NCI-H1436 (cell line): ENCODE measurements at places on chromosomes 2 and 18.

DNA sequence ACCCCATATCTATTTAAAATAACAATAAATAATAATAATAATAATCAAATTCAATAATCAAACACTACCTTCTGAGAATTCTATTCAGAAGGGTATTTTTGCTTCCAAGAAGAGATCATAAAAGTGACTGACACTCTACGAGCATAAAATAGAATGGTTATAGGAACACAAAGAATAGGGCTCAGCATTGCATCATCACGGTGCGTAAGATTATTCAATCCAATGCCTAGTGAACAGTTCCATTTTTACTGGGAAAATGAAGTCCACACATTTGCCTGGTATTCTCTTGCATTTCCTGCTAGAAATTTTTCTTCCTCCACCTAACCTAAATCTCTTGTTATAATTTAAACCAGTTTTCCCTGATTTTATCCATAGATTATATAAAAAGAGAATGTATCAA, 55.8 kb downstream of the AP1S3 start:
- no peak for DNase-seq

- no peak for DNase-seq
Observed at GRCh38 chr2:218329027-218329825, 27.4 kb upstream of the CATIP start.

- DNase-seq, result no peak
Observed at GRCh38 chr18:46042571-46043123, 29.4 kb downstream of the PSTPIP2 start.

DNA sequence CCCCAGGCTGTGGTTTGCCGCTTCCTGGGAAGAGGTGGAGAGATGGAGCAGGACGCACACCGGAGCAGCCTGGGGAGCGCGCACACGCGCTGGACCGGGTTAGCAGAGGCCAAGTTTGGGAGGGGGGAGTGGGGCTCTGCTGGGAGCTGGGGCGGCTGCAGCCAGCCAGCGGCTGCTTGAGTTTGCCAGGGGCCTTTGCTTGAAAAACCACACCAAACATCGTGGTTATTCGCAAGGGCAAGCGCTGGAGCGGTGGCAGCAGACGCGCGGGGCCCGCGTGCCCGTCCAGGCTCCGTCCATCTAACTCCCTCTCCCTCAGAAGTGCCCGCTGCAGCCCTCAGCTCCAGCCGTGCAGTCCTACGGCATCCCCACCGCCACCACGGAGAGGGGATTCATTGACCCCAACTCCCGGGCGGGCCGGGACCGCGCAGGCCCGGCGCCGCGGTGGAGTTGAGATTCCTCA, 4.6 kb downstream of the PTGR3 start:
- DNase-seq, result no peak

- DNase-seq, result peak; percentile 20
Observed at GRCh38 chr2:234001380-234002160, 48.9 kb upstream of the SPP2 start.

- DNase-seq, result no peak
Observed at GRCh38 chr2:69734035-69734611, 7.8 kb upstream of the ANXA4 start.

DNA sequence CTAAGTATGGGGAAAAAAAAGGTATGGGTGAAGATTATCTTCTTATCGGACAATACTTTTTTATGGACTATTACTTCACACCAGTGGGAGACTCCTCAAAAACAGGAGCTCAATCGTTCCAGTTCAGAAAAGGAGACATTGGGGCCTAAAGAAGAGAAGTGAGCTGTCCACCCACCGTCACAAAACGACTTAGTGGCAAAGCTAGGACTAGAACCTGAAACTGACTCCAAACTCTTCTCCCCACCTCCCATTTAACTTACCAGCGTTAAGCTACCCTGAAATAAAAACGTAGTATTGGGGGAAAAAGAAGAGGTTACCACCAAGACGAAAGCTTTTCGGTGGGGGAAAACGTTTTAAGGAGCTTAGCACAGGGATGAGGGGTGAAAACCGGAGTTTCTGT, 503 bp downstream of the GTF3C3 start:
- no peak for DNase-seq

- peak; percentile 80 for DNase-seq
Observed at GRCh38 chr2:165469417-165469816, at the start of gene CSRNP3. TSS of gene CSRNP3 (plus strand) at chr2:165469698. CDS start at chr2:165595066, 125,368 bp downstream.

DNA sequence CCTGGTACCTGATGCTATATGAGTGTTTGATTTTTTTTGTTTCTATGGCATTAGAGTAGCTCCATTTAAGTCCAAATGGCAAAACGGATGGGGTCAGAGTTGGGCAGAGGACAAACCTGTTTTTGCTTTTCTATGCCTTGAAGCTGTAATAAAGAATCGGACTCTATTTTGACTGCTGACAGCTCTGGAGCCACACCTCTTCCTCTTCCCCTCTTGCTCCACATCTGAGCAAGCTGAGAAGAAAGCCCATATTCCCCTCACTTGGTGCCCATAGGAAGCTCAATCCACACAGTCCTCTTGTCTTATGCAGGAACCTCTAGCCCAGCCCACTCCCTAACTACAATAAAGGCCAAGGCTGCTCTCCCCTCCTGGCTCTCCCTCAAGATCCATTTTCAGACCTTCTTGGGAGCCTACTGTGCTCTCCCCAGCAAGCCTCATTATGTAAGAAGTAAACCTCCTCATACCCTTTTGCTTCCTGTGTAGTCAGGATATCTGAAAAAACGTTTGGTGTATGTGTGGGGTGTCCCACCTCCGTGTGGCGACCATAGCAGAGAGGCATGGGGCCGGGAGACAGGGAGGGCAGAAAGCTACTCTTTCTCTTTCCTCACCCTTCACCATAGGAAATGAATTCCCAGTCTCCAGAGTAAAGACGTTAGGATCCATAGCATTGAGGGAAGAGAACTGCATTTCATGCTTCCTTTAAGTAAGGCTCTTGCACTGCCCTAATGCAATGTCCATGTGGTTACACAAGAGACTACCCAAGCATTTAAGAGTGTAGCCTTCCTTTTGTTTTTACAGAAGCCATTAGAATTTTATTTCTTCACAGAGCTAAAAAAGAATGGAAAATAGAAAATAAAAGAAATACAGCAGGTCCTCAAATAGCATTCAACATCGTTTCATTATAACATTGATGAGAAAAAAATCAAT, 41.9 kb upstream of the RAPGEF4 start:
- DNase-seq, result no peak

- DNase-seq, result no peak
Observed at GRCh38 chr2:129330504-129330903, 649.0 kb upstream of the RAB6C start.

GRCh38 chr2:85584857-85585780, 888 bp downstream of the VAMP5 start:
- no peak for DNase-seq

- DNase-seq, result no peak
Observed at GRCh38 chr2:72917877-72918553, 696 bp downstream of the EMX1 start.

GRCh38 chr2:188369365-188369764, 77.7 kb downstream of the GULP1 start:
- peak; percentile 12 for DNase-seq

DNA sequence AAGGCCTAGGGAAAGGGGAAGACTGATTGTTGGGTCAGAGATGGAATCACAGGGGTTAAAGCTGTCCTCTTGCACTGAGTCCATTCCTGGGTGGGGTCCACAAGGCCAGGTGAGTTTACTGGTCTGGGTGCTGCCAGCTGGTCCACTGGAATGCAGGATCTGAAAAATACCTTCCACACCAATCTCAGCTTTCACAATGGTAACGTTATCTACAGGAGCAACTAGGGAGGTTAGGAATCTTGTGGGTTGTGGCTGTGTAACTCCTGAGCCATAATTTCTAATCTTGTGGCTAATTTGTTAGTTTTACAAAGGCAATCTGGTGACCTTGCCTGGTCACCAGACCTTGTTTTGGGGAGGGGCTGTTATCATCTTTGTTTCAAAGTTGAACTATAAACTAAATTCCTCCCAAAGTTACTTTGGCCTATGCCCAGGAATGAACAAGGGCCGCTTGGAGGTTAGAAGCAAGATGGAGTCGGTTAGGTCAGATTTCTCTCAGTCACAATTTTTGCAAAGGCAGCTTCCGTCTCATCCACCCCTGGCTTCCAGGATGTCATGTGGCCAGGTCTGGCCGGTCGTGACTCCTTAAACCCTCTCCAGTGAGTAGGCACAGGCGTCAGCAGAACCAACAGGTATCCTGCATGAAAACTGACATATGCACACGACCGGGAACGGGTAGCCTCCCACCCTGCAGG, 123.3 kb upstream of the SH3BP4 start:
- no peak for DNase-seq

- DNase-seq, result no peak
Observed at GRCh38 chr2:200350850-200351285, 44.4 kb downstream of the SPATS2L start.

GRCh38 chr2:128496700-128497099, 178.0 kb upstream of the HS6ST1 start:
- DNase-seq, result no peak

GRCh38 chr2:151664520-151664919, 69.8 kb downstream of the NEB start:
- DNase-seq, result no peak

- no peak for DNase-seq
Observed at GRCh38 chr18:12336171-12336613, 28.2 kb downstream of the TUBB6 start.

DNA sequence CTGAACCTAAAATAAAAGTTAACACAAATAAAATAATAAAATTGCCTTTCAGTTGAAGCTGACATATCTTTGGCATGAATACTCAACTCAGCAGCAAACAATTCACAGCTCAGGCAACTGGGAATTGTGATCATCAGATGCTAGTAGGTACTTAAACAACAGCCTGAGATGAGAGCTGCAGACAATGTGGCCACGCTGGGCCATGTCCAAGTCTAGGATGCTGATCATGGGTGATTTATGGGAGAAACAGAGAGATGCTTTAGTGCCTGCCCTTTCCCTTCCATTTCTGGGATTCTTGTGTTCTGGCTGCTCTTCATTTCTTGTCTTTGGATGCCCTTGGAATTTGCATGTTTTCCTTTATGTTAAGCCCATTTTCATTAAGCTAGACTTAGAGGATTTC, 212.4 kb upstream of the CWC22 start:
- no peak for DNase-seq

DNA sequence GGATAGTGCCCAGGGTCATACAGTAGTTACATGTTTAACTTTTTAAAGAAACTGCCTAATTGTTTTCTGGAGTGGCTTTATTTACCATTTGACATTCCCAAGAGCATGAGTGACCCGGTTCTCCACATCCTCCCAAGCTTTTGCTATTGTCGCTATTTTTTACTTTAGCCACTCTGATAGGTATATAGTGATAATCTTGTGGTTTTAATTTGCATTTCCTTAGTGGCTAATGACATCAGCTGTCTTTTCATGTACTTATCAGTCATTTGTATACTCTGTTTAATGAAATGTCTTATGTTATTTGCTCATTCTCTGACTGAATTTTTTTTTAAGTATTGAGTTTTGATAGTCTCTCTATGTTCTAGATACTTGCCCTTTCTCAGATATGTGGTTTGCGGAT, 109.7 kb upstream of the HS6ST1 start:
- DNase-seq, result no peak

DNA sequence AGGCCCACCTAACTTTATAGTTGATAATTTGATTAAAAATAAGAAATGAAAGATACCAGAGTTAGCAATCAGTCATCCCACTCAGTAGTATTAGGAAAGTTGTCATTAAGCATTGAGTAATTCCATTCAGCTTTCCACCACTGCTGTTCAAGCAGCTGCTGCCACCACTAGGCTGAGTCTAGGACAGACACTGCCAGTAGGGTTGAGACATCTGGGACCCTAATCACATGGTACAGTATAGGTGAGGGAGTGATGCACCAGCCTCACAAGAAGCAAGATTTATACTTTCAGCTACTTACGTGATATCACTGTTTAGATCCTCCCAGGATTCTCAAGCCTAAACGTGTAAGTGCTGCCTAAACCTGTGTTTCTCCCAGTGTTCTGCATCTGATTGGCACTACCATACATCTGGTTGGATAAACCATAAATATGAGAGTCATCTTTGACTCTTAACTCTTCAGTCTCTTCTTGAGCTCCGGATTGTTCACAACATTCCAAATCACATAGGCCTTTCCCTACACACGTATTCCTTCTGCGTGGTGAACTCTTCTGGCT, 3.2 kb downstream of the UBXN4 start:
- DNase-seq, result no peak

GRCh38 chr18:50721006-50721405, 98.8 kb downstream of the MRO start:
- DNase-seq, result no peak

DNA sequence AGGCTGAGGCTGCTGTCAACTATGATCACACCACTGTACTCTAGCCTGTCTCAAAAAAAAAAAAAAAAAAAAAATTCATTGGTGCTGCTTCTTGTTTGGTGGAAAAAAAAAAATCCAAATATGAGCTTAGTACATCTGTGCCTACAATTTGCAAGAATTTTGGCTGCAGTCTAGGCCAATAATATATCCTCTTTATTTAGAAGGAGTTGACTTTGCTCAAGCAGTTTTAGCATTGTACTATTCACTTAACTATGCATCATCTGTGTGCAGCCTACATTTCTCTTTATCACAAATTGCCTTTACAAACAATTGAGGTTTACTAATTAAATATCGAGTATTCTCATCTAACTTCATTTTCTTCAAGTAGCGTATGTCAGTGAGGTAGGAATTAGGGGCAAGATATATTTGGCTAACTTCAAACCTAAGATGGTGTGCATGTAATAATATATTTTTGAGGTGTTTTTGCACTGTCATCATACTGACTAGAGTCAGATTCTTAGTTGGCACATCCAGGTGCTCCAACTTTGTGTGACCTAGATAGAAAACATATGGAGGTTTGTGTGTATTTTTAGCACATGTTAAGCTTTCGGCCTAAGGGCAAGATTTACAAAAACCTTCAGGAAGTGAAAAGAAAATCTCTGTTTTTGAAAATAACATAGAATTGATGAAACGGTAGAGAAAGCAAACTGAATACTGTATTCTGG, 51.8 kb downstream of the PMS1 start:
- no peak for DNase-seq

- no peak for DNase-seq
Observed at GRCh38 chr18:697012-697411, 15.4 kb downstream of the ENOSF1 start.

DNA sequence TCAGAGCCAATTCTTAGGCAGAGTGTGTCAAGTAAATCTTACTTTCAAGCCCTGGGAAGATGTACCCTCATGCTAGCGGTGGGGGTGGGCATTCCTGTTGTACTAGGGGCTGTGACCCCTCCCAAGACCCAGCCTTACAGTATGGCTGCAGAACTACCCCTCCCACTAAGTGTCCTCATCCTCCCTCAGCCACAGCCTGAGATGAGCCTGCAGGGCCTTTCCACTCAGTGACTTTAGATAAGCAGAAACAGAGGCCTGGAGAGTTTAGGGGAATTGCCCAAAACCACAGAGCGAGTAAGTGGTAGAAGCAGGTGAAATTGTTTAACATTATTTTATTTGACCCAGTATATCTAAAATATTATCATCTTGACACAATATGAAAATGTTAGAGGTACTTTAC, 36.6 kb downstream of the TTC32 start:
- no peak for DNase-seq

- no peak for DNase-seq
Observed at GRCh38 chr2:127121776-127122176, 14.8 kb upstream of the BIN1 start.
